ENCODE measurements at places on chromosomes 1 and 21. TPM values are rescaled to one million over a fixed set of nuclear protein-coding genes. Genes with fewer than 3 reads are reported as not detected.

Gene CNR2
- total RNA-seq, result 0.09 TPM

Gene HSD3B1
- total RNA-seq, result not detected

Gene ELAVL4
- 0.13 TPM for total RNA-seq

Gene ATAD3C
- 2.4 TPM for total RNA-seq

Gene GJA8
- not detected for total RNA-seq

Gene GFI1
- total RNA-seq, result 0.85 TPM

Gene CLCNKA
- 0.13 TPM for total RNA-seq

Gene GBP7
- total RNA-seq, result 0.13 TPM

Gene LIN28A
- not detected for total RNA-seq

Gene WNT9A
- 11.4 TPM for total RNA-seq

Gene C1orf94
- total RNA-seq, result not detected

Gene TMCC2
- 14.8 TPM for total RNA-seq

Gene PLCH2
- total RNA-seq, result 1.1 TPM

Gene KRTAP19-2
- total RNA-seq, result not detected

Gene GUCA2A
- total RNA-seq, result not detected

Gene CFAP141
- total RNA-seq, result not detected

Gene GPR37L1
- 33.3 TPM for total RNA-seq

DNA sequence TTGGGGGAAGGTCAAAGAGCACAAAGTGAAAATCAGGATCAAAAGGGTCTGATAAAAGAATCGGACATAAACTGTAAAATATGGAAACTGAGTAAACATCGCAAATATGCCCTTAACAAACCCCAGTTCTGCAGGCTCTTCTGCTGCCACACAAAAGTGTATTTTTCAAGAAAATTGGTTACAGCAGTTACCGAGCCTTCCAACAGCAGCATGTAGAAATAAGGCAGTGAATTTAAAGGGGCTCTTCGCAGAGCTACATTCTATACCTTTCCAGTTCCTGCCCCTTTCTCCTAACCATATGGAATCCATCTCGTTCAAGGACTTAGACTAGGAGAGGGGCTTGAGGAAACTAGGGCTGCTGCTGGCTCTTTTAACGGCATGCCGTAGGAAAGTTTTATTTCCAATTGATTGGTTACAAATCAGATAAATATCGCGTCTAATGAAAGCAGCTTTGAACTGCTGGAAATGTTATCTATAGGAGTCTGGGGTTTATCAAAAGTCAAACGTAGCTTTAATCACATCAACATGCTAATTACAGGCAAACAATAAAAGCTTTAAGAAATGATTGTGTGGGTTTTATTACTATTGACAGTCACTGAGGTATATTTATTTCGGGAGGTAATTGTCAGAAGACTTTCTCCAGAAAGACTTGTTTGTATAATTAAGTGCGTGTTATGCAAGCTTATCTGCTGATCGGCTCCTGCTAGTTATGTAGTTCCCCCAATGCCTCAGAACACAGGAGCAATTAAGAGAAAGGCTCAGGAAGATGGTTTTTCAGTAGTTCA is 59.1 kb downstream of the GORAB start:
- no peak for DNase-seq

GRCh38 chr1:245306628-245307410 is 152.0 kb downstream of the KIF26B start:
- DNase-seq, result no peak

DNA sequence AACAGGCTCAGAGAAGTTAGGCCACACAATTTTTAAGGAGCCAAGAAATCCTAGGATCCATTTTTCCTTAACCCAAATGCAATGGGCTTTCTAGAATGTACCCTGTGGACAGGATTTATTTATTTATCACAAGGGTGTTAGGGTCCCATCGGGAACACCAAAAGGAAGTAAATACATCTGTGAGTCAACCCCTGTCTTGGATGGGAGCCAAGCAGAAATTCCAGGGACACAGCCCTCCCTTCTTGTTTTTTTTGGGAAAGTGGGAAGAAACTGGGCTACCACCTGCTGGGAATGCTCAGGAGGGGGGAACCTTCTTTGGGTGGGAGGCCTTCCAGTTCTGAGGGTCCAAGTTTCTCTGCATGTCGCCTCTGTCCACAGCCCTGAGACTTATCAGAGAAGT is 1.3 kb downstream of the CRNN start:
- DNase-seq, result no peak

GRCh38 chr21:28663111-28663693 is 329.5 kb downstream of the LTN1 start:
- DNase-seq, result no peak

- no peak for DNase-seq
Measured at GRCh38 chr1:202688401-202688800, 21.9 kb downstream of the SYT2 start.

GRCh38 chr1:17236779-17237560 is 11.9 kb upstream of the PADI3 start:
- peak; percentile 95 for DNase-seq

- no peak for DNase-seq
Measured at GRCh38 chr1:181061487-181061886, 27.0 kb upstream of the IER5 start.

GRCh38 chr1:222910699-222911098 is 95.9 kb downstream of the DISP1 start:
- no peak for DNase-seq

DNA sequence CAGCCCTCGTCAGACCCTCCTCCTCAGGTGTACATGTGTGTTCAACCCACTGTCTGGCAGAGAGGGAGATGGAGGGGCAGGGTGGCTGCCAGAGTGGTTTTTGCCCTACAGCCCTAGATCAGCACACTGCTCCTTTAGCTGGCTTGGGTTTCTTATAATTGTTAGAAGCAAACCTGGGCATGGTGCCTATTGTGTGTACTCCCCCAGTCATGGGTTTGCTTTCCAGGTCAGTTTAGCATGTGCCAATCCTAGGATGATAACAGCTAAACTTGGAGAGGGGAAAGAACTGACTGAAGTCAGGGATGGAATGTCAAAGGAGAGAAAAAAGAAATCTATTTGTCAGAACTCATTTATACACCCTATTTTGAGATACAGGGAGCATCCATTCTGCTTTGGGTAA is 63.3 kb downstream of the UCK2 start:
- no peak for DNase-seq

DNA sequence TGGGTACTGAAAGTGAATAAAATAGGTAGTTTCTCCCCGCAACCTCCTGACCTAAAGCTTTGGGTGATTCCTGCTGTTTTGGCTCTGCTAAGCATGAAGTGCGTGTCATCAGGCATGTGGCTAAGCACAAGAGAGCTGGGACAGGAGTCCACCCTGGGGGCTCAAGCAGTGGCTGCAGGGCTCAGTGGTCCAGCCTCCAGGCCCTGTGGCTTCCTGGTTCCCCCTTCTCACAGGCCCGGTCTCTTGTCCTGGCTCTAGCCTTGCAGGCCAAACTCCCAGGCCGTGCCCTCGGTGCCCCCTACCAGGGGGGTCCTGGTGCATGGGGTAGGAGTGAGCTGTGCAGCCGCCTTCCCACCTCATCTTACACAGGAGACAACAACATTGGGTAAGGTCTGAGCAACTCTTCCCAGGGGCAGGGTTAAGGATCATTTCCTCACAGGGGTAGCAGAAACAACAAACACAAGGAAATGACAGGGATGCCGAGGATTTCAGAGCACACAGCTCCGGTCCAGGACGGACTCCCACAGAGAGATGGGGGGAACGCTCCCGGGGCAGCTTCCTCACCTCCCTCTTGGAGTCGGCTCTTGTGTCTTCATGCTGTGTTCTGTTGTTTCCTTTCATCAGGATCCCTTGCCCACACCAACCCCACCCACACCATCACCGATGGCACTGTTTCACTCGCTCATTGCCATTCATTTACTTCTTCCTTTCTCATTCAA is 19.8 kb upstream of the SLC2A1 start:
- no peak for DNase-seq

GRCh38 chr1:192951691-192952460 is 107.3 kb downstream of the UCHL5 start:
- no peak for DNase-seq

DNA sequence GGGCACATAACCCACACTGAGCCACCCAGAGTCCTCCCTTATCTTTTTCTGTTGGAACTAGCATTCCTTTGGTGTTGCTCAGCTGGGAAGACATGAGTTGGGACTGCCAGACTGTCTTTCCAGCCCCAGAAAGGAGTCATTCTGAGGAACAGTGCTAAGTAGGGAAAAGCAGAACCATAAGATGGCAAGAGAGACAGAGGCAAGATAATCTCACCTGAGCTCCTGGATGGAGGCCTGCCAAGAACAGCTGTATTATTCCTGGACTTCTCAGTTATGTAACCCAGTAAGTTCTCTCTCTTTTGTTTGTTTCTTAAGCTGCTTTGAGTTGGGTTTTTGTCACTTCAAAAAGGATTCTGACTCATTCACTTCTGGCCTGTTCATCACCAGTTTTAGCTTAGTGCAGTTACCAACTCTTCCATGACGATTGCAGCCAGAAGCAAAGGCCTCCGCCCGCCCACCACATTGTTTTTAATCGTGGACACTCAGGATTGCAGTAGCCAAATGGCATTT is 134.4 kb downstream of the OMA1 start:
- DNase-seq, result no peak

DNA sequence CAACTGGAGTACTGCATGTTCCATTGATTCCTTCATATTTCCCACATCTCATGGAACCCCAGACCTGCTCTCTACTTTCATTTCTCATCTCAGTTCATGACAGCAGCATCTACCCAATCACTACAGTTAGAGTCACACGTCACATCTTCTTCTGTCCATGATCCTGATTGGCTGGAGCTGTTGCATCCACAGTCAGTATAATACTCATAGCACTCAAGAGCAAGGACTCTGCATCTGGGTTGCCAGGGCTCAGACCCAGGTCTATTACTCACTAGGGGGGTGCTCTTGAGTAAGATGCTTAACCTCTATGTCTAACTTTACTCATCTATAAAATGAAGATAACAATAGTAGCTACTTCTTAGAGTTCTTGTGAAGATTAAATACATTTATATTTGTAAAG is 4.4 kb upstream of the XPR1 start:
- no peak for DNase-seq

- no peak for DNase-seq
Measured at GRCh38 chr1:94349853-94350252, 68.3 kb upstream of the ABCD3 start.

- no peak for DNase-seq
Measured at GRCh38 chr1:227489572-227489971, 73.8 kb upstream of the ZNF678 start.

DNA sequence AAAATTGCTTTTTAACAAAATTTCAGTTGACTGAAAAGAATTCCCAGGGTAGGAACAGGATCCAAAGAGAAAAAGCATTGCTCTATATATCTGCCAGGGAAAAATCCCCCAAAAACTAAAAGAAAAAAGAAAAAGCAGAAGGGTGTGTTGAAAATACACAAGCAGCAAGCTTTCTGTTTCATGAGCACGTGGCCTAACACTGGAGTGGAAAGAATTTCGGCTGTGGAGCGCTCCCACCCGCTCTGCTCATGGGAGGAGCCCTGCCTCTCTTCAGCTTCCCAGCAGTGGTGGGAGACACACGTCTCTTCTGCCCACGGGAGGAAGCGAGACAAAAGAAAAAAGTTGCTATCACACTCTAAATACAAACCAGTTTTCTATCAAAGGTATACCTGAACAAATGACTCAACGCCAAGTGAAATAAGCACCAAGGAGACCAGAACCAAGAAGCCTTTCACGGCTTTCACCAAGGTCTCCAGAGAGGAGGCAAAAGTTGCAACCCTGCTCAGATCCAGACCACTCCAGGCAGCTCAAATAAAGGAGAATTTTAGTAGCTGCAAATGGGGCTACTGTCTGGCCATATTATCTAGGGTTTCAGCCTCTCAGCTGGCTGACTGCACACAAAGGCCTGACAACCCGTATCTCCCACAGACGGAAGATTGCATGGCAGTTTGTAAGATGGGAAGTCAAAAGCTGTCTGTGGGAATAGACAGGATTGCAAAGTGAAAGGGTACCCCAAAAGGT is 29.5 kb upstream of the ZNF496 start:
- DNase-seq, result peak; percentile 86

DNA sequence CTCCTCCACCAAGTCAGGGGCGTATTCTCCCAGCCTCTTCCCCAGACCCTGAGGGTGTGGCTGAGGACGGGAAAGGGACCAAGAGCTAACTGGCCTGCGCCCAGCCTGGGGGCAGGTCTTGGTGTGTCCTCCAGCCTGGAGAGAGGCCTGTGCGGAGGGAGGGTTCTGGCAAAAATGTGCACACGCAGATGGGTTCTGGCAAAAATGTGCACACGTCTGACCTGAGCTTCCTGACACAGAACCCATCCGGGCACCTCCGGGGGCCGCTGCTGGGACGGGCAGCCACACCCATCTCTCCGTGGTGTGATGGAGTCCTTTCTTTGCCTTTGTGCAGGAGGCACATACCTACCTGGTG is 23.1 kb upstream of the PKP1 start:
- DNase-seq, result no peak

GRCh38 chr21:41845310-41846032 is 33.7 kb downstream of the PRDM15 start:
- no peak for DNase-seq

DNA sequence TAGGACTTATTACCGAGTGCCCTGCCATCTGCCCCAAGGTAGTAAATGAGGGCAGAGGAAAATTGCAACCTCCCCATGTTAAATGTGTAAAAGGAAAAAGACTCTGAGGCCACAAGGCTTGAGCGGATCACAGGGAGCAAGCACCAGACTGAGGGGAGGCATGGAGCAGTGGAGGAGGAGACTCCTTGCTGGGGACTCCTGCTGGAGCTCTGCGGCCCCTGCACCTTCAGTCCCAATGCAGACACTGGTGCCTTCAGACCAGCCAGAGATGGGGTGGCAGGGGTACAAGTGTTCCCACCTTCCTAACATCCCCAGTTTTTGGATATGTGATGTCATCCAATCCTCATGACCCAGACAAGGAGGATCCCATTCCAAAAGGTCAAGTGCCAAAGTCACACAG is 128.4 kb upstream of the NGF start:
- DNase-seq, result no peak

DNA sequence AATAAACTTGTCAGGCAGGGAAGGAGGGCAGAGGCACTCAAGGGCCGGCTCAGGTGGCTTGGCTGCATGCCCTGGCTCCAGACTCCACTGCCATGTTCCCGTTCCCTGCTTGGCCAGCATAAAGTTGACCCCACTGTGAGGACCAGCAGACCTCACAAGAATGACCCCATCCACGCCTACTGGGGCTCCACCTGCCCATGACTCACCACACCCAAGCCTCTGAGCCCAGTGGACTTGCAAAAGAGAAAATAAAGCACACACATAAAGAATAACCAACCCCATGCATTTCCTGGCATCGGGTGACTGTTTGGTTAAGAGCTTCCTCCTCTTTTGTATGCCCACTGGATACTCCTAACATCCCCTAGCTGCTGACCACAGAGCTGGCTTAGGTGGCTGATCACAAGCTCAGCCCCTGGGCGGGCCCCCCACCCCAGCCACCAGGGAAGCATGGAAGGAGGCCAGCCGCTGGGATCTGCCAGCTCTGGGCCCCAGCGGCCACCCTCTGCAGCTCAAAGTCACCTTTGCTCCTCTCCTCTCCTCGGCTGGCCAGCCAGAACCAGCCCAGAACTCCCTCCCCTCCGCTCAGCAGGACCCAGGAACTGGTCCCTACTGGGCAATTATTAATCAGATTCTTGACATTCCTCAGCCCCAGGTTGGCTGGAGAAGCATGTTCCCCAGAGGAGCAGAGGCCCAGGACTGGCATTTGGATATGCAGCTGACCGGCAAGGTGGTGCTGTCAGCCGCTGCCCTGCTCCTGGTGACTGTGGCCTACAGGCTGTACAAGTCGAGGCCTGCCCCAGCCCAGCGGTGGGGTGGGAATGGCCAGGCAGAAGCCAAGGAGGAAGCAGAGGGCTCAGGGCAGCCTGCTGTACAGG is at the start of gene KLHDC7A:
Gene KLHDC7A (plus strand): TSS at position 616 of the 875 bp plus-strand sequence. CDS start 52 bp downstream, at position 668.
- DNase-seq, result no peak
